NCI-H510A (cell line): ENCODE measurements at places on chromosomes 16 and 17.

- peak; percentile 74 for DNase-seq
Measured at GRCh38 chr17:48587276-48588073, 2.6 kb downstream of the HOXB3 start.

DNA sequence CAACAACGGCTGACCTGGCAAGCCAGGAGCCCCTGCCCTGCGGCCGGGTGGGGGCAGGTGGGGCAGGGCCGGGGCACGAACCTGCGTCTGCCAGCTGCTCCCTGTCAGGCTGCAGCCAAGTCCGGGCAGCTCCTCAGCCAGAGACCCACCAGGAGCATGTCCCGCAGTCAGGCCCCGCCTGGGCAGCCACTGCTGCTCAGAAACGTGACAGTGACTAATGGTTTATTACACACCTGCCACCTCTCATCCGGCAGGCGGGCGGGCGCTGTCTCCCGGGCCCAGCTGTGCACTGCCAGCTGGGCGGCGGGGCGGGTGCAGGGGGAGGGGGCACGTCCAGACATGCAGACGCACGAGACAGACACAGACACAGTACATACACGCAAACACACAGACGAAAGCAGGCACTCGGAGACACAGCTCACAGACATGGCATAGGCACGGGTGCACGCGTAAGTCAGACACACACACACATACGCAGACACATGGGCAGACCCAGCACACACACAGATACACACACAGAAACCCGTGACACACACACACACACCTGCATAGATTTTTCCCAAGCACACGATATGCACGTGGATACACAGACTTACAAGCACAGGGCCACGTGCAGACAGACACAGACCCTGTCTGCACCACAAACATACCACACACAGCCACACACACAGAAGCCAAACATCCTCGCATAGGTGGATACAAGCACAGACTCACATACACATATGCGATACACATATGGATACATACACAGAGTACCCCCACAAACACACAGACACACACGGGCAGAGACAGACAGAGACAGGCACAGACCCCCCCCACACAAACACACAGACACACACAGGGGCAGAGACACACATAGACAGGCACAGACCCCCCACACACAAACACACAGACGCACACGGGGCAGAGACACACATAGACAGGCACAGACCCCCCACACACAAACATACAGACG lies 248.3 kb upstream of the CIBAR2 start:
- peak; percentile 88 for DNase-seq

DNA sequence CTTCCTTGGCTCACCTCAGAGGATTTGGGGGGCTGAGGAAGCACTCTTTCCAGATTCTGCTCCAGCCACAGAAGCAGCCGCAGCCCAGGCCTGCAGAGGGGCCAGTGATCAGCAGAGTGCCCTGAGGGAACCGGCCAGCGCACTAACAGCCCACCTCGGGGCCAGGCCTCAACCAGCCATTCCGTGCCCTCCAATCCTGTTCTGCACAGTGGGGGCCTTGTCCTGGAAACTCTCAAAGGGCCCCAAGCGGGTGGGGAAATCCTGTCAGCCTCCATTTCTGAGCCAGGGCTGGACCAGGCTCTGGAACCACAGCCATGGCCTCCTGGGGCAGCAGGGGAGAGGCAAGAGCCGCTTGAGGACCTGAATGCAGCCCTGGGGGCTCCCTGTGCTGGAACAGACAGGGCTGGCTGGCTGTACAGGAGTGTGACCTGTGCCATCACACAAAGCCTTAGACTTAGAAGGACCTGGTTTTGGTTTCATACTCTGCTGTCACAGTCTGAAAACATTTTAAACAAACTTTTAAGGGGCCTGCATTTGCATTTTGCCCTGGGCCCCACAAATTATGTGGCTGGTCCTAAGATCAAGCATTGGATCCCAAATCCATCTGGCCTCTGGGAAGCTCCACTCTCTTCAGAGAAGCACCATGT lies 10.0 kb downstream of the CNGB1 start:
- DNase-seq: no peak

GRCh38 chr17:28946239-28946638 lies 5.1 kb downstream of the PHF12 start:
- no peak for DNase-seq

DNA sequence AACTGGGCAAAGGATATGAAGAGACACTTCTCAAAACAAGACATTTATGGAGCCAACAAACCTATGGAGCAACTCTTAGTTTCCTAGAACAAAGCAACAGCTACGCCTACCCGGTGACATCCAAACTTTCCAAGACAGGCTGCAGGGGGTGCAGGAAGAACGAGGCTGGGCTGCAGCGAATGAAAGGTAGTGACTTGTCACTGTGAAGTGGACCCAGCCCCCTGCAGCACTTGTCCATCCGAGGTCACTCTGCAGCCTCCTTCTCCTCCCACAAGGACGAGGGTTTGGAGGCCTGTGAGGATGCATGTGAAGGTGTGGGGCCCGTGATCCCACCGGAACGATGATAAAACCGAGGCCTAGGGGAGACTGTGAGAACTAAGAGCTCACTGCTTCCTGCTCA lies 192.6 kb upstream of the RPL38 start:
- DNase-seq: no peak

GRCh38 chr16:58801838-58802237 lies 67.7 kb upstream of the GOT2 start:
- DNase-seq: no peak

DNA sequence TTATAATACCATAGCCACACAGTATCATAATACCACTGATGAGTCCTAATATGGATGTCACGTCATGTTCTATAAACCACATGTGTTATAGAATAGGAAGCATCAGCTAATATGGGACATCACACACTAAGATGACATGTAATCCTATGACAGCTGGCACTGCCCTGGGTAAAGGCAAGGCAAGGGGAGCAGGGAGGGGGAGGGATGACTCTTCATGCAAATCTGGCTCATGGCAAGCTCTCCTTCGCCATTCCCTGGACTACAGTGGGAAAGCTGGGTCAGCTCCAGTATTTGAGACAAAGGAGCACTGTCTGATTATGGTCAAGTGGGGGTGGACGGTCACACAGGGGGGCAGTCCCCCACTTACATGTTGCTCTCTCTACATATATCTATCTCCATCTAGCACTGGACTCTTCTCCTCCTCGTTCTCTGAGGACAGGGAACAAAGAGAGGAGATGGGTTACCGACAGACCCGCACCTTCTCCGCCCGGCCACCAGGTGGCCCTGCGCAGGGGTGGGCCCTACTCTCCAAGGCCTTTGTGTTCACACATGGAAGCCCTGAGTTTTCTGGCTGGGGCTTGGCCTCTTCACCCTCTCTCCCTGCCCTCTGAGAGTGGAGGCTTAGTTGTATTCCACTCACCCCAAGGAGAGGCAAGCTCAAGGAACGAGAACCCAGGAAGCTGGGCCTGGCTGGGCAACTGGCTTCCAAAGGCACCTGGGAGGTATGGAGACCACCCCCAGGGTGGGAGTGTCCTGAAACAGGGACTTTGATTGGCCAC lies 23.4 kb upstream of the MPO start:
- peak; percentile 24 for DNase-seq

- no peak for DNase-seq
Measured at GRCh38 chr16:74046524-74046923, 250.1 kb upstream of the PSMD7 start.

DNA sequence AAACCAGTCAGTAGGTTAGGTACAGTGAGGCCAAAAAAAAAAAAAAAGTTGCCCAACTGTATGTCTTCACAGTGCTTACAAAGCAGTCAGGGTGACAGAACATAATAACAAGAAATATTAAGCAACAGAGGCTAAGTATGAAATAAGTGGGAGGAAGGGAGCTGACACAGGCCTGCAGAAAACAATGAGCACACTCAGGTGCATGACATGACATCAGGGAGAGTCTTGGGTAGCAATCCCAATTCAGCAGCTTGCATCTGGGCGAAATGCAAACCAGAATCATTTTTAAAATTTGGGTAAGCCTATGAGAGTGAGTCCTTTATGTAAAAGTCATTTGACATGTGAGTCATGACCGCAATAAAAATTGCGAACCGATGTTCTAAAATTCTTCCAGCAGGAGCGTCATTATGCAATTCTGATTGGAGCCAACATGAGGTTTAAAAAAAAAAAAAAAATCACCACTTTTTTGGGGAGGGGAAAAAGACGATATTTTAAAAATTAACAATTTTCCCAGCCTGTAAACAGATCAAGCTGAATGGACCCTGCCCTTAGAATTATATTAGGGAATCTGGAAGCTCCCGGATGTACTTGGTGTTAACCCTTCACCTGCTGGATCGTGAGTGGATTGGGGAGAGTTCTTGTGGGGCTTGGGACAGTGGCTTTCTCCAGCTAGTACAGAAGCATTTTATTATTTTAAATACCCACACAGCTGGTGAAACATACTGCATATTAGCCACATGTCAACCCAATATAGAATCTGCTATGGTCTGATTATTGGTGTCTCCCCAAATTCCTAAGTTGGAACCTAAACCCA lies 127.9 kb downstream of the NPIPB5 start:
- no peak for DNase-seq

GRCh38 chr16:56673921-56674320 lies 4.3 kb downstream of the MT1H start:
- DNase-seq: no peak

- no peak for DNase-seq
Measured at GRCh38 chr17:48148029-48148770, 40.6 kb downstream of the SNX11 start.

DNA sequence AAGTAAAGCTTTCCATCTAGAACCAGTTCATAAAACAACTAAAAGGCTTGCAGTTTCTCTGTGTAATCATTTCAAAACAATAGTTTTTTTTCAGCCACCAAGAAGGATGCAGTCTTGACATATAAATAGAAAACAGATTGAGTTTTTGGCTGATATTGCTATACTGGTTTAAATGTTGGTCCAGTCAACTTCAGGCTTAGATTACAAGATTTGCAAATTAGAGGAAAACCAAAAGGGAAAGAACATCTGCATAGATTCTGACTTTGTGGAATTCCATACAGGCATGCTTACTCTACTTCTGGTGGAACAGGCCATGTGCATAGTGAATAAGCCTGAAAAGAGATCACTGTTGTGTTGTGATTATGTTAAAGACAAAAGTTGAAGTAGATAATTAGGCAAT lies 150.3 kb downstream of the BCAS3 start:
- no peak for DNase-seq

GRCh38 chr16:12613131-12613991 lies 190.3 kb downstream of the CPPED1 start:
- DNase-seq: no peak

- no peak for DNase-seq
Measured at GRCh38 chr17:4520060-4520893, 21.6 kb downstream of the SPNS2 start.

GRCh38 chr17:29005936-29006511 lies at the start of gene SEZ6:
Gene SEZ6 (minus strand): TSS chr17:29006033. CDS start chr17:29005869, 164 bp downstream.
- peak; percentile 65 for DNase-seq

DNA sequence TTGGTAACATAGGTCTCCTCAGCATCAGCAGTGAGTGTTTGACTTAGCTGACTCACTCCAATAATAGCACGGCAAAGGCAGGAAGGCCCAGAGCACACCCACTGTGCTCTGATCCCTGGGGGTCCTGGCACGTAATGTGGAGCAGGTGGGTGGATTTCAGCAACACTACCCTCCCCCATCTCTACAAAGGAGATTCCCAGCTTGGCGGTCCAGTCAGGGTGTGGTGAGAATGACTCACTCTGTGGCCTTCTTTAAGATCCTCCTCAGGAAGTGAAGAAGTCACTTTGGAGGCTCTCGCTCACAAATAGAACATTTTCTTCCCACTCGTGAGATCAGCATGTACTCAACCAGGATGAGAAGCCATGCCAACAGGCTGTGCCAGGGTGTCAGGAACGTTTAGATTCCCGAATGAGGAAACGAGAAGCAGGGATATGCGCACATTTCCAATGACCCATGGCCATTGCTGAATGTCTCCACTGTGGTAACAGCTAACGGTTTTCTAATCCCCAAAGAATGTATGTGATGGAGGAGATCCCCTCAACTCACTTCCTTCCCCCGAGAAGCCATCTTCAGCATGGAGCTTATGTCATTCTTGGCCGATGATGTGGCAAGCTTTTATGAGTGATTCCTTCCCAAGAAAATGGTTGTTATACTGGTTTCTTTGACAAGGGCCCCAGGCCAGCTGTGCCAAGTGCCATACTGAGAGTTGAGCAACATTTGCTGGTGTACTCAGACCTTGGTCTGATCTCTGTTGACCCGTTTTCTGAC lies 365.2 kb downstream of the C16orf95 start:
- no peak for DNase-seq

DNA sequence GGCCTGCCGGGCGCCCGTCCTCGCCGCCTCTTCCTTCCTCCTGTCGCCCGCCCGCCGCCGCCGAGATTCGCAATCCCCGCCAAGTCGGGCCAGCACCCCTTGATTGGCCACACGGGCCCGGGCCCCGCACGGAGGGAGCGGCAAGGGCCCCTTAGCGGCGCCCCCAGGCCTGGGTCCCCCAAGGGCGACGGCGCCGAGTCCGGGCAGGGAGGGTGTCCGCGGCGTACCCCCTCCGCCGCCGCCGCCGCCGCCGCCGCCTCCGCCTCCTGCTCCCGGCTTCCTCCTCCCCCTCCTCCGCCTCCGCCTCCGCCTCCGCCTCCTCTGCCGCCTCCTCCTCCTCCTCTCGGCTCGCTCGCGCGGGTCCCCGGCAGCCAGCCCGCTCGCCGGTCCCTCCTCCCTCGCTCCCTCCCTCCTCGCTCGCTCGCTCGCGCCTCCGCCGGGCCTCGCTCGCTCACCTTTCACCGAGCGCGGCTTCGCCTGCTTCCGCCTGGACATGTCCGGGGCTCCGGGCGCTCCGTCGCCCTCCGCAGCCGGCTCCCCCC lies 561 bp downstream of the ZNF423 start:
- DNase-seq: peak; percentile 81

DNA sequence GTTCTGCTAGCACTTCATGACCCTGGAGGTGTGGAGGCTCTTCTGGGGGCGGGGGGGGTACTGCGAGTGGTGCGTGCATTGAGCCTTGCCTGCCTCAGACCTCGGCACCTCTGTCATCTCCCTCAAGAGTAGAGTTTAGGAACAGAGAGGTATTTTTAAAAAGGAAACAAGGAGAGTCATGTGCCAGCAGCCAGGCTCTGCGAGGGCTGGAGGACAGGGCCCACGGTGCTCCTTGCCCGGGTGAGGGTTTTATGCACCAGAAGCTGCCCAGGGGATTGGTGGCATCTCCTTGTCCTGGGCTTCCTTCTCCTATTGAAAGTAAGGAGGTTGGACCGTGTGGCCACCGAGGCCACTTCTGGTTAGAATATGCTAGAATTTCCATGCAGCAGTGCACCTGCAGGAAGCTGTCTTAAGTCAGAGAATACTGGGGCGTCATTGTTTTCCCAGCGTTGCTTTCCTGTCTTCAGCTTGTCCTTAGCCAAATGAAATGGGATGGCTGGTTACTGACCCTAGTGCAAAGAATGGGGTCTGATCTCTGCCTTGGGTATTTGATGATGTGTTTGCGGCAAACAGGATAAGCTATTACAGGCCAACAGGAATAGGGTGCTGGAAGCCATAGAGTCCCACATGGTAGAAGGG lies 3.2 kb downstream of the CBX2 start:
- DNase-seq: no peak
